NCI-H460 (cell line): ENCODE measurements at places on chromosomes 6 and 20. TPM values are rescaled to one million over a fixed set of nuclear protein-coding genes. Genes with fewer than 3 reads are reported as not detected.
A peak's percentile ranks its signal among the peaks of the same experiment; 100 is the strongest.

DNA sequence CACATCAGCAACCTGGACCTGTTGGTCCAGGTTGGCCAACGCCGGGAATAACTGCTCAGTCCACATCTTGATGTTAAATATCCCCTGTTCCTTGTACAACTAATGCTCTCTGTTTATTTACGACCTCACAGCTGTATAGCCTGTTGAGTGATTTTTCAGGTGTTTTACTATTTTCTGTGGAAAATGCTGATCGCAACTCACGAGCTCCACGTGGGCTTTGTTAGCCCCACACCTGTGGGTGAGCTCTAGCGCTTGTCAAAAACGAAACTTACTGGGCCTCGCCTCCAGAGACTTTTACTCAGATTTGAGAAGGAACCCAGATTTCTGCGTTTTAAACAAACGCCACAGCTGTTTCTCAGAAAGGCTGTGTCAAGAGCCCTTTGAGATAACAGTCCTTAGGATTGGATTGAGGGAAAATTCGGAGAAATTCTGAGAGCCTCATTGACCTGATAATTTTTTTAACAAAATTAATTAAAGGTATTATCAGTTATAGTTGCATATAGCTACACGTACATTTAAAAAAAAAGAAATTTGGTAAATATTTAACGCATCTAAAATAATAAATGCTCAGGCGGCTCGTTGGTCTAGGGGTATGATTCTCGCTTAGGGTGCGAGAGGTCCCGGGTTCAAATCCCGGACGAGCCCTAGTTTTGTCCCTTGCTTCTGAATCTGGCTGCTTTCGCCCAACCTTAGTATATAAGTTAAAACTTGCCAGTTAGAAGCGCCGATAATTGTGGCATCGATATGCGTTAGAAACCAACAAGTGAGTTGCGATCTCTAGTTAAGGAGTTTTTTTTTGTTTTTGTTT lies 16.7 kb downstream of the HMGN4 start:
- no peak for DNase-seq

DNA sequence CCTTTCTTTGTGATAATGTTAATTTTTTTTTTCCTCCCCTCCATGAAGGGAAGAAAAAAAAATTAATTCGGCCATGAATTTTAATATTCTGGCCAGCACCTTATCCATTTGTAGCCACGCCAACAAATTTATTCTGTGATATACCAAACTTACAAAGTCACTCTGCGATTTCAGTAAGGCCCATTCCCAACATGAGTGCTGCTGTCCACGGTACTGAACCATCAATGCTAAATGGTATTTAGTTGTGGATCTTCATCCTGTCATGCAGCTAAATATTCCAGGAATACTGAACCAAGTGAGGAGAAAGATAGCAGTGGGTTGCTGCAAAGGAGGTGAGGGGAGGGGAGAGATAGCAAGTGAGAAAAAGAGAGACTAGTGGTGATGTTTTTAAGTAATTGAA lies 19.5 kb upstream of the RSPH4A start:
- DNase-seq: no peak

- no peak for DNase-seq
Observed at GRCh38 chr6:40947876-40948526, 91.0 kb downstream of the UNC5CL start.

The KCNK15 gene
- total RNA-seq: 1.0 and 1.2 TPM in 2 replicates

- DNase-seq: no peak
Observed at GRCh38 chr6:29561091-29561490, 1.6 kb upstream of the UBD start.

DNA sequence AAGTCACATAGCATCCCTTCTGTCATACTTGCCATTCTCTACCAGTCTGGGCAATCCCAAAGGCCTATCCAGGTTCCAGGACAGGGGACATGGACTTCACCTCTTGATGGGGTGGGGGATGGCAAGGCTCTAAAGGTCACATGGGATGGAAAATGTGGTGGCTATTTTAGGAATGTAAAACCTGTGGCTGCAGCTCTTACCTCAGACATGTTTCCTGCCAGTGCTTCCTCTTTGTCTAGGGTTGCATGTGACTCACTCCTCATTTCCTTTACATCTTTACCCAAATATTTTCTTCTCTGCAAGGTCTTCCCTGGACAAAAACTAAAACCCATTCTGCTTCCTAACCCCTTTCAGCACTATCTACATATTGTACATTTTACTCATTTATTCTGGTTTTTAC lies 135.7 kb downstream of the BTBD3 start:
- no peak for DNase-seq

The OR2J3 gene
- not detected in 2 replicates for total RNA-seq

GRCh38 chr6:126206504-126207246 lies 133.2 kb upstream of the CENPW start:
- no peak for DNase-seq

- peak; percentile 68 for DNase-seq
Observed at GRCh38 chr6:132270726-132271402, 130.4 kb downstream of the MOXD1 start.

DNA sequence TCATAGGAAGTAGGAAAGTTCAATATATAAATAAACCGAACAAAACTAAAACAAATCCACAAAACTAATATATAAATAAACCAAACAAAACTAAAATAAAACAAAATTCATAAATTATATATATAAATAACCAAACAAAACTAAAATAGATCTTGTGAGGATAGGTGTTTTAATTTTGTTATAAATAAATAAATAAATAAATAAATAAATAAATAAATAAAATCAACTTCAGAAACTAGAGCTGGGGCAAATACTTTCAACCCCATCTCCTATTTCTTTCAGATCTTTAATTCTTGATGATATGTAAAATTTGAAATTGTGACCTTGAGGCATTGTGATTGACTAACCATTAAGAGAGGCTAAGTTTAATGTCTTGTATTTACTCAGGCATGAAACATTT lies 416.1 kb downstream of the SAMD5 start:
- no peak for DNase-seq

GRCh38 chr6:11315743-11316437 lies 83.4 kb upstream of the NEDD9 start:
- peak; percentile 9 for DNase-seq

The XKR7 gene
- total RNA-seq: not detected in 2 replicates

GRCh38 chr20:6333110-6333509 lies 210.3 kb upstream of the FERMT1 start:
- no peak for DNase-seq

DNA sequence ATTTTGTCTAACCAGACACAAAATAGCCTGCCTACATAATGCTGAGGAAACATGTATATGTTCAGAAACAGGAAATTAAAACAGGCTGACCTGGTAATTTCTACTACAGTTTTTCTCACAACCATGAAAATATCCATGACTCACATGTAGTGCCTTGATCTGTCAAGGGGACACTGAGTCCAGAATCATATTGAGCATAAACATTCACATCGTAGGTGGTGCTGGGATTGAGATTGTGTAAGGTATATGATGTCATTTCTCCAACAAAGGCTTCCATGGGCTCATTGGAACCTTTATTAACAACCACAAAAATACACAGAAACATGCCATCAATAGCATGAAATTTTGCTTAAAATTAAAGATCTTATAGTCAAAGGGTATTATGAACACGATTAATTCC lies 80.9 kb downstream of the COL12A1 start:
- DNase-seq: no peak

GRCh38 chr6:72401865-72402264 lies 220.0 kb upstream of the KCNQ5 start:
- no peak for DNase-seq

DNA sequence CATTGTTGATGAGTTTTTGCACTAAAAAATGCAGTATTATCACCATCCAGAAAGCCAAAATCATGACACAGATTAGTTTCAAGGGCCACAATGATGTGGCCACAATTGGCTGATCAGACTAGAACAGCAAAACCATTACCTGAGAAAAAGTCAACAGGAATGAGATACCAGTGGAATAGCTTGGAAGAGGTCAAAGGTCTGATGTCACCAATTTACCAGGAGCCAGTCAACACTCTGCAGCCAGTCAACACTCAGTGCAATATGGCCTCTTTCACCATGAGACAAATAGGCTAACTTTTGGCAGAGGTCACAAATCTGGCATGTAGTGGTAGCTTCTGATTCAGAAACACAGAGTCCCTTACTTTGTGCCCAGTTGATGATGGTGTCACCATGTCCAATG lies 7.5 kb upstream of the ASIP start:
- DNase-seq: no peak

DNA sequence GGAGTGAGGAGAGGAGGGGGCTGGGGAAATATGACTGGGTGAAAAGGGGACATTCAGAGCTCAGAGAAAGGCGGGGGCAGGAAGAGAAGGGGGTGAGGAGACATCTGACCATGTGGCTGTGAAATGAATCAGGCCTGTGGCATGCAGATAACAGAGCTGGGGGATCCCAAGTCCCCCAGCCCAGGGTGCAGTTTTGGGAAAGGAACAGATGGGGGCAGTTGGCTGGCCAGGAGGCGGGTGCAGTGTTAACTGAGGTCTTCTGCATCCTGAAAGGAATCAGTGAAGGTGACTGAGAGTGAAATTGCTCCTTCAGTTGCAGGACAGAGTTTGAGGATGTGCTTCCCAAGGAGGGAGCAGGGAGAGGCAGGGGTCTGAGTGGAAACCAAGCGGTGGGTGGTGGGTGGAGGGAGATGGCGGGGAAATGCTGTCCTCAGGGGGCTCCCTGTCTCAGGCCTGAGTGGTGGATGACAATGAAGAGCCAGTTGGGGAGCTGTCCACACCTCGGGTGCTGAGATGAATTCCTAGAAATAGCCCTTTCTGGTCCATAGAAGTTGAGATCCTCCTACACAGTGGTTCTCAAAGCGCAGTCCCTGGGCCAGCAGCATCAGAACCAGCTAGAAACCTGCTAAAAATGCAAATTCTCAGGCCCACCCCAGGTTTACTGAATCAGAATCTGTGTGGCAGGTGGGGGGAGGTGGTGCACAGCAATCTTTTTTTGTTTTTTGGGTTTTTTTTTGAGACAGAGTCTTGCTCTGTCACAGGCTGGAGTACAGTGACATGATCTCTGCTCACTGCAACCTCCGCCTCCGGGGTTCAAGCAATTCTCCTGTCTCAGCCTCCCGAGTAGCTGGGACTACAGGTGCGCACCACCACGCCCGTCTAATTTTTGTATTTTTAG lies 26.0 kb upstream of the CCDC167 start:
- DNase-seq: peak; percentile 7

DNA sequence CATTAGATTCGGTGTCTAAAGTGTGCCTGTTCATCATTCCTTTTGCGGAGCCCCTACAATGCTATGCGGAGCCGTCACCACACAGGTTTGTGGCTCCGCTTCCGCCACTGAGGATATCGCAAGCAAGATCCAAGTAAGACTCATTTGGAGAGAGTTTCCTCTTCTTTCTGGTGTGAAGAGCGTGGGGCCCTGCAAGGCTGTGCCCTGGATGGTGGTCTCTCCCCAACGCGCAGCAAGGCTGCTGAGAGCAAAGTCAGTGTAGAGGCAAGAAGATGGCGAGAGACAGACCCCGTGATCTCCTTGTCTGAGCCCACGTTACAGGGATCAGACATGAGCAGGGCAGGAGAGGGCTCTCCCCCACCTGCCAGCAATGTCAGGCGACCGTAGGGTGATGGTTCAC lies 96.3 kb upstream of the AFDN start:
- no peak for DNase-seq

The CFAP61 gene
- 0.32 TPM in 1 of 2 replicates, not detected in the other for total RNA-seq

GRCh38 chr20:54112221-54112884 lies 42.0 kb upstream of the BCAS1 start:
- DNase-seq: no peak

GRCh38 chr6:161273274-161273751 lies 548 bp downstream of the AGPAT4 start:
- no peak for DNase-seq

The BPIFB6 gene
- not detected in 2 replicates for total RNA-seq

GRCh38 chr6:16782278-16782677 lies 21.0 kb upstream of the ATXN1 start:
- DNase-seq: no peak

DNA sequence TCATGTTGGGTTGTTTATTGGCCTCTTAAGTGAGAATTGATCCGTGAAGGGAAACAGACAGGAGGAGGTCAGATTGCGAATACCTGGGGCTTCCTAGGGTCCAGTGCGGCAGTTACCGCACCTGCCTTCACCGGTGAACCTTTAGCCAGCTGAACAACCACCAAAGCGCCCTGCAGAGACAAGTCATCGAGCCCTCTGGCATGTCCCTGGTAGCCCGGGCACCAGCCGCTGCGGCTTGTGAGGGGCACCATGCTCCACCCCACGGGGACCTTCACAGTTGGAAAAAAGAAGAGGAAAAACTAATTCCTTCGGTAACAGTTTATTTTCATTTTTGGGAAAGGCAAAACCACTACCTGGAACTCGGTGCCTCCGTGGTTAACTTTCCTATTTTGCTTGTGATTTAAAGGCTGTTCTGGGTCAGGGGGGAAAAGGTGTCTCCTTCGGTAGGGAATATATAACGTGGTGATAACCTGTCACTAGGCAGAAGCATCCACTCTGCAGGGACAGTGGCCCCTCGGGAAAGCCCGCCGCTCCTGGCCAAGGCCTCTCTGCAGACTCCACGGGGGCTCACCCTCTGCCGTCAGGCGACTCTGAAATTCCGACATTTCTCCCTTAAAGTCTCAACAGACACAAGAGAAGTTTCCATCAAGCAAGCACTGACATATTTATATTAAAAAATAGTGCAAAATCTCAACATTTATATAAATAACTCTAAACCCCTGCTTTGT lies 30.7 kb upstream of the ZBP1 start:
- no peak for DNase-seq

GRCh38 chr6:148471624-148472159 lies 129.1 kb downstream of the SASH1 start:
- DNase-seq: no peak

DNA sequence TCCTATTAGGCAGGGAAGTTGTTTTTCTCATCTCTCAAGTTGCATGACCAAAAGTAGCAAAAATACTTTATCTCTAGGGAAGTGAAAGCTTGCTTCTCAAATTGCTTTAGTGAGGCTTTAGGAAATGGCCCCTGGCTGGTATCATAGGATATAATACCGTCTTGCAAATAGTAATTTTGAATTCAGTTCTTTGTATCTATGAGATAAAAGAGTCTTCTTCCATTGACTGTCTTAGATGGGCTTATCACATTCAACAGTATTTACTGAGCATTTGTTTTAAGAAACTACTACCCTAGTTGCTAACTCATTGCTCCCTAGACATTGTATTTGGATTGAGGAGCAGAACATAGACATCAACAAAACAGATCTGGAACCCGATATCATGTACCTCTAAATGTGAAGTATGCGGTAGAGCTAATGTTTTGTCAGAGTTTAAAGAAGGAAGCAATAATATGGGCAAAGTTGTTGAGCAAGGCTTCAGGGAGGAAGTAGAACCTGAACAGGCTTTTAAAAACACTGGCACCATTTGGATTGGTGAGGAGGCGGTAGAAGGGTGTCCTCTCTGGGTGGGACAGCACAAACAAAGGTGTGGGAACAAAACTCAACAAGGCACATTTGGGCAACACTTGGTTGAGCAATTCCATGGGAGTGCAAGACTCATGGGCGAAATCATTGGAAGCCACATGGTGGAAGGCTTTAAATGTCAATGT lies 101.5 kb downstream of the SGK1 start:
- no peak for DNase-seq

- DNase-seq: peak; percentile 18
Observed at GRCh38 chr20:2093159-2093781, 8.4 kb upstream of the STK35 start.

The OPRM1 gene
- total RNA-seq: not detected in 2 replicates

GRCh38 chr6:158023597-158023939 lies 41.9 kb downstream of the SYNJ2 start:
- no peak for DNase-seq

GRCh38 chr6:164195278-164195941 lies 780.9 kb downstream of the QKI start:
- DNase-seq: no peak

- DNase-seq: no peak
Observed at GRCh38 chr6:71171497-71172070, 117.0 kb upstream of the OGFRL1 start.

GRCh38 chr20:25253606-25254275 lies 5.9 kb downstream of the PYGB start:
- DNase-seq: no peak
